ENCODE measurements at places on chromosomes 7 and 10. TPM values are rescaled to one million over a fixed set of nuclear protein-coding genes. Genes with fewer than 3 reads are reported as not detected.

TDRD1 gene
- 0.10 TPM for total RNA-seq

HERPUD2 gene
- total RNA-seq, result 61.1 TPM

CFAP58 gene
- 0.10 TPM for total RNA-seq

ENTPD1 gene
- 30.1 TPM for total RNA-seq

CUZD1 gene
- 0.42 TPM for total RNA-seq

H2BK1 gene
- total RNA-seq, result not detected

TES gene
- 163 TPM for total RNA-seq

ZNF736 gene
- 31.3 TPM for total RNA-seq

RNF133 gene
- not detected for total RNA-seq

SUN3 gene
- total RNA-seq, result 0.10 TPM

C10orf67 gene
- 0.31 TPM for total RNA-seq

OPN4 gene
- total RNA-seq, result not detected

EN2 gene
- not detected for total RNA-seq

CYP3A7 gene
- total RNA-seq, result not detected

MYO3A gene
- total RNA-seq, result 0.10 TPM

ERLIN1 gene
- 2.7 TPM for total RNA-seq

SEPTIN14 gene
- total RNA-seq, result not detected

OR2A42 gene
- total RNA-seq, result 0.10 TPM

LCOR gene
- total RNA-seq, result 87.7 TPM

All from mononuclear cell (primary cell).